Stromal cell of bone marrow (primary cell): ENCODE measurements at places on chromosomes 5 and 9.

- DNase-seq = no peak
Measured at GRCh38 chr9:83433846-83434245, 104.4 kb downstream of the FRMD3 start.

- no peak for DNase-seq
Measured at GRCh38 chr5:81402192-81402930, 8.4 kb upstream of the ACOT12 start.

GRCh38 chr5:135448791-135449507 lies 1.8 kb upstream of the DCANP1 start:
- no peak for DNase-seq

DNA sequence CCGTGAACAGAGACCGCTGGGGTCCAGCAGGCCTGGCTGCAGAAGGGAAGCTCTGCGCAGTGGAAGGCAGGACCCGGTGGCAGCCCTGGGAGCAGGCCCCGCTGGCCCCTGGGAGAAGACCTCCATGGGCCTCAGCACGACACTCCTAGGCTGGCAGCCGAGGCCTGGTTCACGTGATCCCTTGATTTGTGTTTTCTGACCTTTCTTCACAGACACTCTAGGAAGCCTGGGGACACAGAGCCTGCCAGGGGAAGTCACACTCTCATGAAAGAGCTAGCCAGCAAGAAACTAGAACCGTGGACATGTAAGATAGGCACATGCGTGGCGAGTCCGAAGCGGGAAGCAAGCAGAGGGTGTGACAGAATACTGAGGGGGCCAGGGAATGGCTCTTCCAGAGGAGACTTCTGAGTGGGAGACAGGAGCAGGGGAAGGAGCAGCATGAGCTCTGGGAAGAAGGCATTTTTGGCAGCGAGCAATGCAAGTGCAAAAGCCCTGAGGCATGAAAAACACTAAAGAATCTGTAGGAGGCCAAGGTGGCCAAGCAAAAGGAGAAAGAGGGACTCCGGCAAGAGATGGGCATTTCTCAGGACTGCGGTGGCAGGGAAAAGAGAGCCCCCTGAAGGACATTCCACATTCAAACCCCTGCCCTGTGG lies 26.6 kb upstream of the IL17B start:
- DNase-seq = no peak

- no peak for DNase-seq
Measured at GRCh38 chr5:88954511-88954910, 71.5 kb upstream of the MEF2C start.

DNA sequence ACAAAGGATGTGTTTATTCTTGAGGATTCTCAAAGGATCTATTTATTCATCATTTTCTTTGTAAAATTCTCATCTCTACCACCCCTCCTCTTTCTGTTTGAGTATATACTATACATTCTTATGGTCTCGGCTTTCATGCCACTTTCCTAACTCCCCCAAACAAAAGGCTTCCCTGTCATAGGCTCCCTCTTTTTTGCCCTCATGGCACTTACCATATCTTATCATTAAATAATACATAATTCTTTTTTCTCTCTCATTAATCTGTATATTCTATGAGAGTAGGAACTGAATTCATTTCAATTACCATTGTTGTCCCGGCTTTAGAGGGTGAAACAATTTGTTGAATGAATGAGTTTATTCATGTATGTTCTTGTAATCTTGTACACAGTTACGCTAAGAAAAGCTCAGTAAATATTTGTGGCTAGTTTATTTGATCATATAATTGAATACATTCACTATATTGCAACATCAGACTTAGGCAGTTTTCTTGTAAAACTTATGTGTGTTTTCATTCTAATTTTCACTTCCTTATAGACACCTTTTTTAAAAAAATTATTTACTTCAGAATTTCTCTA lies 254.6 kb downstream of the EDIL3 start:
- DNase-seq = no peak

- no peak for DNase-seq
Measured at GRCh38 chr5:156219483-156220005, 107.4 kb upstream of the SGCD start.

DNA sequence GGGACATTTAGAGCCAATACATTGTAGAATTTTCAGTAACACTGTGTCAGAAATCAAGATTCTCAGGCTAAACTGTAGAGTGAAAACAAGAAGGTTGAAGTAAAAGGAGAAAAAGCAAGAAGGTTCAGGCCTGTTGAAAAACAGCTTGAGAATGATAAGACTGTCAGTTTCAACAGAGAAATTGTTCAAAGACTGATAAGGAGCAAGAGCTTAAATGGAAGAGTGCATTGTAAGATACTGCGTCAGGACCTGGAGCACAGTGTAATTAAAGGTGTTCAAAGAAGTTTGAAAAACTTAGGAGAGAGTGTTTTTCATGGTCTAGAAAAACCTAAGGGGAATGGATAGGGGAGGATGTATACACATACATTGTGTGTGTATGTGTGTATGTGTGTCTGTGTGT lies 408.3 kb downstream of the KDM4C start:
- DNase-seq = no peak

DNA sequence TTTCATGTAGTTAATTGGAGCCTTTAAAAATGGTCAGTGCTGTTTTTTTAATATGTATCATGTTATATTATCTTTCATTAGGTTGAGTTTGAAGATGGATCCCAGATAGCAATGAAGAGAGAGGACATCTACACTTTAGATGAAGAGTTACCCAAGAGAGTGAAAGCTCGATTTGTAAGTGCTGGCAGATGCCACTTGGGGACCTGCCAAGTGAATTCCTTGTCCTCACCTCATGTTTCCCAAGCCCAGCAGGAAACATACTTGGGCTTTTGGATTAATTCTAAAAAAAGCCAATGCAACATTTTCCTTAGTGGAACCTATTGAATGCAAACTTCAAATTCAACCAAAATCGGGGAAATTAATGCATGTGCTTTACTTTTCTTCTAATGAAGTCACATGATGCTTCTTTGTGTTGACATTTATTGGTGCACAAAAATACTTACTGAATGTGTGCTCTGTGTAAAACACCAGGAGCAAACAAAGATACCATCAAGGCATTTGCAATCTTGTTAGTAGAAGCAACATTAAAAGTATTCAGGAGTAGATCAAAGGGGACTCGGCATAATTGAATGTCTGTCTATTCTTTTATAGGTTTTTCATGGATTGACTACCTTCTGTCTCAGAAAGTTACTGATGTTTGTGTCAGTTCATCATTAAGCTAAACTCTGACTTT lies 412.1 kb downstream of the KDM4C start:
- no peak for DNase-seq

DNA sequence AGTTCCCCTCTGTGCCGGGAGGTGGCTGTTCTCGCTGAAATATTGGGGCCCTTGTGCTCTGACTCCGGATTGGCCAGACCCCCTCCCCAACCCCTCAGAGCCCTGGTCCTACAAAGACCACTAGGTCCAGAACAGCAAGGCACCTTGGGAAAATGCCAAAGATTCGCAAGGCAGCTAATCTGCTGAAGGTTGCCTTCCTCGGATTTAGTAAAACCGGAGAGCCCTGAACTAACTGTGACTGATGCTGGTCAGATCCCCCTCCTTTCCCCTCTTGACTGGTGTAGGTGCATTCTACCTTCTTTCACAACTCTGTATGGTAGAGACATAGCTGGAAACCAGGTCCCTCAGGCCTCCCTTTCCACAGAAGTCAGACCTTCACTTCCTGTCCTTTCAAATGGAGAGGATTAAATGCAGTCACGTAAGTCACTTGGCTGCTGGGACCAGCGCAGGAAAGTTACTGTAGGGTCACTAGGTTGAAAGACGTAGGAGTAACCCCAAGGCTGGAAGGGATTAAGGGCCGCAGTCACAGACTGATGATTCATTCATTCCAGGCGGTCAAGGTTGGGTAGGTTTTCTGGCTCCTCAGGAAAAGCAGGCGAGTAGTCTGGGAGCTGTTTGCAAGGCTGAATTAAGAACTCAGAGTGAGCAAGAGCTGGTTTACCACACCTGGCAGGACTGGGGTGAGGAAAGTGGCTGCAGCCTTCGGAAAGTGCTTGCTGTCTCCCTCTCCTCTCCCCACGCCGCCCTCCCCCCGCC lies 5.3 kb downstream of the BARX1 start:
- no peak for DNase-seq

DNA sequence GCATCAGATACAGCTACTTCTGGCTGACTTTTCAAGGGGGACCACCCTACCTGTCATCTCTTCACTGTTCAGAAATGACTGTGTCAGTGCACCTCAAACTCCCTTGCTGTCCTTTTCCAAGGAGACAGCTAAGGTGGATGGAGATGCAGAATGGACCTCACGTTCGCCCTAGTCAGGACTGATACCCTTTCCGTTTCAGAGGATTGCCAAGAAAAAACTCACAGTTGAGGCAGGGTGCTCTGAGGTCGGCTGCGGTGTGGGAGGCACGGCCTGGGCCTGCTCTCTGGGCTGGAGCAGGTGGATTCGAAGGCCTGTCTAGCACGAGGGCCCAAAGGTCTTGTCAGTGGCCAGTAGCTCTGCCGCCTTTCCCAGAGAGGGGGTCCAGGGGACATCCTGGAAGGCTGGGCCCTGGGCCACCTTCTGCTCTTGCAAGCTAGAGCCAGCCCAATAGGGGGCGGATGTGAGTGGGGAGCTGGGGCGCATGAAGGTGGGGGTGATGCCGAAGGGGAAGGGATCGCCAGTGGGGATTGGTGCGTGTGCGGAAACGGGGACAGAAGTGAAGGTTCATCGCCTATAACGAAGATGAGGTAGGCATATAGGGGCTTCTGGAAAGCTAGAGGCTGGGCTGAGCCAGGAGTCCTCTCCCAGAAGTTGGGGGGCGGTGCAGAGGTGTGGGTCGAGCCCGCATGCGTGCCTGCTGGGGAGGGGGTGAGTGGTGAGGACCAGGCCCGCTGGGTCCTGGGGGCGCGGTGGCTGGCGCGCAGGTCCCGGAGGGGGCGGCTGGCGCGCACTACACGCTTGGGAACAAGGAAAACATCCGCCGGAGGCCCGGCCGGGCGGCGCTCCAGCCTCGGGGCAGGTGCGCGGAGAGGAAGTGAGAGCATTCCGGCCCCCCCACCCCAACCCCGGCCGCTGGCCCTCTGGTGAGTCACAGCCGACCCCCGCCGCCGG lies 2.5 kb upstream of the MSMP start:
- DNase-seq = no peak

GRCh38 chr5:60210810-60211209 lies 317.3 kb upstream of the PDE4D start:
- DNase-seq = no peak

DNA sequence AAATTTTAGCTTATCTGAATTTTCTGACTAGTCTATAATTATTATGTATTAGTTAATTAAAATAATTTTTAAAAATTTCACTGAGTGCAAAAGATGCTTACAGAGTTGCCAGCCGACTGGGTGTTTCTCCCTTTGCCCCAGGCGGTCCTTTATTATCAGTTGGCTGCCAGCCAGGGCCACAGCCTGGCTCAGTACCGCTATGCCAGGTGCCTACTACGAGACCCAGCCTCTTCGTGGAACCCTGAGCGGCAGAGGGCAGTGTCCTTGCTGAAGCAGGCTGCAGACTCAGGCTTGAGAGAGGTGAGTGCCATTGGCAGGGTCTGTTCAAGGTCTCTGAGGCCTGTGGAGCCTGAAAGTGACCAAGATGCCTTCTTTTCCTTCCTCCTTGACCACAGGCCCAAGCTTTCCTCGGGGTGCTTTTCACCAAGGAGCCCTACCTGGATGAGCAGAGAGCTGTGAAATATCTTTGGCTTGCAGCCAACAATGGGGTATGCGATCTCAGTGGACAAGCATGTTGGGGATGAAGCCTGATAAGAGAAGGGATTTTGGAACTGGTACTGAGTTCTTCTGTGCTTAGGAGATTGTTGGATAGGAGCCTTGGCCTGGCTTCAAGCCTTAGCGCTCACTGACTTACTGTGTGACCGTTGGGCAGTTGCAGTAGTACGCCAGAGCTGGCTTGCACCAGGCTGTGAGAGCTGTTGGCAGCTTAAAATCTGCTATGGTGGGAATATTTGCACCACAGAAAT lies 10.6 kb downstream of the DELE1 start:
- DNase-seq = no peak

DNA sequence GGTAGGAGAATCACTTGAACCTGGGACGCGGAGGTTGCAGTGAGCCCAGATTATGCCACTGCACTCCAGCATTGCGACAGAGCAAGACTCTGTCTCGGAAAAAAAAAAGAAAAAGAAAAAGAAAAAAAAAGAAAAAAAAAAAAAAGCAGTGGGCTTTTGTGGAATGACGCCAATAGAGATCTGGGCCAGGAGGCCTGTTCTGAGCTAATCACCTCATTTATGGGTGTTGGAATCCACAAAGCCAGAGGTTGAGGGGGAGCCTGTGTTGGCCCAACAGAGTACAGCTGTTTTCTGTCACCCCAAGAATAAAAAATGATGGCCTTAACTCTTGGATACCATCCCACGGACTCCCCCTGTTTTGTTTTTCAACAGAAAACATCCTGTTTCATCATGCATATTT lies 18.5 kb downstream of the OSTF1 start:
- DNase-seq = no peak

DNA sequence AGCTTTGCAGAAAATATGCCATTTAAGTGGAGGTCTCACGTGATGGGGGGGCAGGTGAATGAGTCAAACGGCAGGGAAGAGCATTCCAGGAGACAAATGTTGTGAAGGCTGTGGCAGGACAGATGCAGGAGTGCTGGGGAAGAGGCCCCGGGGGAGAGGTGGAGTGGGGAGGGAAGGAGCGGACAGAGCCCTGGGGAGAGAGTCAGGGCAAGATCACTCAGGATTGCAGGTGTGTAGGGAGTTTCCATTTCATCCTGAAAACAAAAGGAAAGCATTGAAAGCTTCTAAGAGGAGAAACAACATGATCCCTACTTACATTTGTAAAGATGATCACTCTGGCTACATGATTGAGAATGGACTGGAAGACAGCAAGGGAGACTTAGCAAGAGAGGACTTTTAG lies 323.3 kb downstream of the ASTN2 start:
- no peak for DNase-seq

DNA sequence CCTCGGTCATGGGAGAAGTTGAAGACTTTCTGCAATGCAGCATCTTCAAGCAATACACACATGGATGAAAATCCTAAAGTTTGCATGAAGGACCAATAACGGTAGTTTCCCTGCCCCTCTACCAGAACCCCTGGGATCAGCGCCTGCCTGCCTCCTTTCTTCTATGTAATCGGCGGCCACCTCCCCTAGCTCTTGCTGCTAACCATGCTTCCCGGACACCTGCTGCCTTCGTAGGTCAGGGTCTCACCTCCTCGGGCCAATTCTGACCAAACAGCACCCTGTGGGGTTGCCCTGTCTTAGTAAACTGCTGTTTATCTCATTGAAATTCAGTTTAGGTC lies 388 bp upstream of the MED10 start:
- DNase-seq = no peak
